ENCODE measurements at places on chromosomes 3 and 15.

DNA sequence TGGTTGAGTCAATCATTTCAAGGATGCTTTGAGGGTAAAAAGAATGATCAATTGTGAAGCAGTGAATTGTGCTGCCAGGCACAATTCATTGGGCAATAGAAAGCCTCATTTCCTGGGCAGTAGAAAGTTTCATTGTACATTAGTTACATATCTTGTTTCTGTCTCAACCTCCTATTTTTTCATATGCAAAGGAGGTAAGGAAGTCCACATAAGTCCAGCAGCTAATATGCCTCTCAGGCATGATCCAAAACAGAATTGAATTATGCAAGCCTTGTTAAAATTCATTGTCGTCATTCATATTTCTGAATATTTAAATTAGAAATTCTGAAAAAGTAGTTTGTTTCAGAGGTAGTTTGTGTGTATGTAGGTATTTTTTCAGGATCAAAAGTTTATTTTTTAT, 65.8 kb downstream of the TFRC start:
- no peak for DNase-seq

GRCh38 chr15:58390118-58390517, 41.7 kb upstream of the LIPC start:
- DNase-seq: no peak

DNA sequence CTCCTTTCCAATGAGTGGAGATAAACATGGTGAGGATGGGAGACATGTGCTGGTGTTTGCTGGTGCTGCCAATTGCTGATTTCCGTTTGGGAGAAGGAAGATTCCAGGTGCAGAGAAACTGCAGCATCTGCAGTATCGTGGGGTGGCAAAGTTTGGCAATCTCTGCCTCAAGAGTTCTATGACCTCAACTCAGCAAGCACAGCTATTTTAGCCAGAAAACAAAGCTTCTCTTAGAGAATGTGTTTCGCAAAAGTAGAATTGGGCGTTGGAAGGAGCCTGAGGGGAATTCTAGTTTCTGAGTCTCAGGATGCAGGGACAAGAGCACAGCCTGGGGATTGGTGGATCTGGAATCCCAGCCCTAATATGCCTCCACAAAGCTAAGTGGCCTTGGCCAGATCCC, 18.2 kb upstream of the SHC4 start:
- no peak for DNase-seq

- no peak for DNase-seq
Observed at GRCh38 chr3:120021523-120021922, 72.7 kb downstream of the GSK3B start.

DNA sequence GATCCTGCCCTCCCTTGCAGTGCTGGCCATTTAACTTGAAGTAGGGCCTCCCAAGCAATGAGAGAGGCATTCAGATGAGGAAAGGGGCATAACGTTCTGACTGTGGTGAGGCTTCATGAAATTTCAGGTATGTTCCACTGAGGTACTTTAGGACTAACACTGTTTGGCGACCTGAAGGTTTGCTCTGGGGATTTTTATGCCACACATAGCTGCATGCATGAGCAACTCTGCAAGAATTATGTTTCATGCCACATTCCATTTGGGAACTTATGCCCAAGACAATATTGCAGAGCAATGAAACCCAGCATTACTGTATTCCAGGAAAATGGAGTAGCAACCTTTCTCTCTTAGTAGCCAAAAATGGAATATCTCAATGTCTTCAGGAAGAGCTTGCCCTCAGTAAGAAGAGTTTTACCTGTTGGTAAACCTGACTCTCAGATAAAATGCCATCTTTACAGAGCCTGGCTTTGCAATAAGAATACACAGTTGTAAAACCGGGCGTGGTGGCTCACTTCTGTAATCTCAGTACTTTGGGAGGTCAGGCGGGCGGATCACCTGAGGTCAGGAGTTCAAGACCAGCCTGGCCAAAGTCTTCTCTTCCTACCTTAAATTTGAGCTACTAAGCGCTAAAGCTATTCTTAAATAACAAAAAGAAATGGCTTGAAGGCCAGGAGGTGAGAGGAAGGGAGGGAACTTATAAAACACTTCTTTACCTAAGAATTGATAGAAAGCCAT, 16.7 kb upstream of the TBL1XR1 start:
- no peak for DNase-seq

DNA sequence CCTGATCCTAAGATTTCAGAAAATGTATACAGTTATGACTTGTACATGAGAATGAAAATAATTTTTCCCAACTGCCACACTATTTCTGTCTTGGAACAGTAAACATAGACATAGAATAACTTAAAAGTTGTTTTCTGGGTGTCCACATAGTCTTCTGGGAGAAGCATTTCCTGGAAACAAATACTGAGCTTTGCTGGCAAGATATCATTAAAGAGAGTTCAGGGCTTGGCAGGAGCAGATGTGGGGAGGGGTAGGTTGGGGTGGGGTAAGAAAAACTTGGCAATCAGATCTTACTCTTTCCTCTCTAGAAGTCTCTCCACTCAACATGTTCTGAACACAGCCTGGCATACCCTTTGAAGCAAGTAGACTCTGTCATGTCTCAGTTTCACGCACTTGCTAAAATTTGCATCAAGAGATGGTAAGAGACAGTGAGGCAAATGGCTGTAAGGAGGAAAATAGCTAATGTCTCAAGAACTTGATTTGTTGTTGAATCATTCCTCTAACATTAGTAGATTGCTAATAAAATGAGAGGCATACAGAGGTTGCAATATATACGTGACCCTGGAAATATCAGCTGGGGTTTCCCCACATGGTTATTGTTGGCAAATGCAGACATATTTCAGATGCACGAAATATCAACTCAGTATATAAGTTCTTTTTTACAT, 27.3 kb upstream of the ABI3BP start:
- no peak for DNase-seq

- no peak for DNase-seq
Observed at GRCh38 chr3:160185751-160186150, 39.5 kb upstream of the C3orf80 start.

- no peak for DNase-seq
Observed at GRCh38 chr3:133393691-133394474, 6.0 kb upstream of the BFSP2 start.

Measured in epithelial cell of prostate (primary cell).